ENCODE measurements at places on chromosomes 4 and X.

- DNase-seq: no peak
Observed at GRCh38 chr4:184369871-184370270, 104.5 kb downstream of the IRF2 start.

DNA sequence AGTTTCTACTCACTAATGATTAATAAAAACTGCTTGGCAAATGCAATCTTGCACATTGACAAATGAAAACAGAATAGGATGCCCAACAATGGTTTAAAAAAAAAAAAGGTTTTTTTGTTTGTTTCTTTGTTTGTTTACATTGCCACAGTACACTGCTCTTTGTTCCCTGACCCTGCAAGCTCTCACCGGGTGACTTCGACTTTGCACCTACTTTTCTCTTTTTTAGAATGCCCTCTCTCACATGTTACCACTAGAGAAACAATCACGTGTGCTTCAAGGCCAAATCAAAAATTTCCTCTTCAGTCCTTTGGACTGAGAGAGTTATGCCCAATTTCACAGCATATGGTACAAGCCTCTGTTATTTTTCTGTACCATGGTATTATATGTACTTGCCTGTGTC is 101.5 kb downstream of the DMD start:
- DNase-seq: no peak

DNA sequence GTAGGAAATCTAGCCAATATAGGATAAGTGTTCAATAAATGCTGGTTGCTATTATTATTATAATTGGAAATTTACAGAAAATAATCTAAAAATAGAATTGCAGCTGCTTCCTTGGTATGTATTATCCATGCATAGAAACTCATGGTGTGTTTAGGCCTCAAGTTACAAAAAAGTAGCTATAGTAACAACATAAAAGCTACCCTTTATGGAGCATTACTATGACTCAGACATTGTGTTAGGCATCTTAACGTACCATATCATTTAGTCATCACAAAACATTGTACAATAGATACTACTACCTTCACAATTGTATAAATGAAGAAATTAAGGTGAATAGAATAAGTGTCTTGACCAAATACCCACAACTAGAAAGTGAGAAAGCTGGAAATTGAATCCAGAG is 126.9 kb upstream of the NRK start:
- DNase-seq: no peak

GRCh38 chr4:136357556-136357955 is 1174.7 kb downstream of the PCDH18 start:
- DNase-seq: no peak

DNA sequence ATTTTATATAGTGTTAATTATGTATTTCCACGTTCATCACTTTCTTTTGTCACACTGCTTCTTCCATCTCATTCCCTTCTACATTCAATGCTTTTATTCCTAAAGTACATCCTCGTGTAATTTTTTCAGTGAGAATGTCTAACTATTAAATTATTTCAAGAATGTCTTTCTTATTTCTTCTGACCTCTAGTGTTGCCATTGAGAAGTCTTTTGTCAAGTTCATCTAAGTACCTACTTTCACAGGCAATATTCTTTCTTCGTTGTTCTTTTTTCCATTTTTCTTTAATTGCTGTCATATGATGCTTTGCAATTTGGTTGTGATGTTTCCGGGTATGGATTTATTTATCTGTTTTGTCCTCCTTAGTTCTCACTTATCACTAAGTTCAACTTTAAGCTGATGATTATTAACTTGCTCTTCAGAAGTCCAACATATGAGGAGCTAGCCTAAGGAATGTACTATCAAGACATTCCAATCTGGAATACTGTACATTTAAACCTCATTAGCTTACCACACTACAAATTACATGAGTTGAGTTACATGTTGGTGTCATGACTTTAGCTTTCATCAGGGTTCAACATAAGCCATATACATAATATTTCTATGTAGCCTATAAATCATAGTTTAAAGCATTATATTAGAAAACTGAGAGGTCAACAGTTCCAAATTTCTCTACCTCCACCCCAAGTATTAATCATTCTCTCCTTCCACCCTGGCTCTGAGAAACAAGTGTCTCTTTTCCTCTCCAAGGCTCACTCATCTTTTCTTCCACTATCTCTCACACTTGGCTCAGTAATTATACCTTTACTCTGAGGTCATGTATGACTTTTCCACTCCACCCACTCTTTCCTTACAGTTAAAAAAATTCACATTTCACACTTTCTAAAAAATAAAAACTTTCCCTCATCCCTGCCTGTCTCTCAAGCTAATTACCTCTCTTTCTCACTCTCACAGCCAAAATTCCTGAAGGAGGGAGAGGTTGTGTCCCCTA is 81.5 kb downstream of the COX18 start:
- DNase-seq: no peak

- DNase-seq: no peak
Observed at GRCh38 chr4:1806596-1807331, 13.7 kb downstream of the FGFR3 start.

- no peak for DNase-seq
Observed at GRCh38 chrX:66163849-66164411, at the start of gene HEPH. TSS of gene HEPH (plus strand) at chrX:66164247. CDS start at chrX:66170571, 6,324 bp downstream.

DNA sequence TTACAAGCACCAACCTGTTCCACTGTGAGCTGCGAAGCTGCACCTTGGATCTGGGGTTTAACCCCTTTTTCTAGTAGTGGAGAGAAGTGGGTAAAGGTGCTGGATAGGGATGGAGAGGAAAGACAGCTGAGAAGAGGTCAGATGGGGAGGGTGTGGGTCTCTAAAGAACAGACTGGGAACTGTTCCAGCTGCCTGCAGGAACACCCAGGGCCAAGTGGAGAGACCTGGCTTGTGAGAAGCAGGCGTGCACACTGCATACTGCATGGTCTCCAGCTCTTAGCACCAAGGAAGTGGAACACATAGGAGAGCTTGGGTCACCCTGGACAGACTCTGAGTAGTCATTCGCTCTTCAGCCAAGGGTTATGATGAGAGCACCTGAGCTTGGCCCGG is 16.1 kb downstream of the BCOR start:
- DNase-seq: no peak

GRCh38 chrX:111869639-111870034 is 6.3 kb upstream of the TRPC5OS start:
- peak; percentile 3 for DNase-seq

DNA sequence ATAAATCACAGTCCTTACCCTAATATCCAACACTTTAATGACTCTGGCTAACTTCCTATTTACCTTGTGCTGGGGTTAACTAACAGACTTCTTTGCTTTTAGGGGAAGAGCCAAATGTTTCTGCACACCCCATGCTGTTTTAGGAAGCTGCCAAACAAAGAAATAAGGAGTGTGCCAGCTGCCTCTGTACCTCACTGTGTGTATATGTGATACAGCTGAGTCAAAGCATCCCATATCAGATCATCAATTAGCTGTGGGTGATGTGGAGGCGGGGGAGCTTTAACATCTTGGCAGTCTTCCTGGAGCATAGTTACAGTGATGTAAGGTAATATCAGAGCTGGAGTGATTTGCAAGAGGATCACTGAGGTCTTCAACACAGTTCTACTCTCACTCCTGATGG is 95.4 kb downstream of the COL25A1 start:
- DNase-seq: no peak

GRCh38 chr4:16360694-16361262 is 134.5 kb upstream of the TAPT1 start:
- DNase-seq: no peak

- no peak for DNase-seq
Observed at GRCh38 chrX:72392816-72393800, 87.4 kb upstream of the CITED1 start.

GRCh38 chrX:150475461-150475860 is 93.0 kb upstream of the MTM1 start:
- DNase-seq: no peak

DNA sequence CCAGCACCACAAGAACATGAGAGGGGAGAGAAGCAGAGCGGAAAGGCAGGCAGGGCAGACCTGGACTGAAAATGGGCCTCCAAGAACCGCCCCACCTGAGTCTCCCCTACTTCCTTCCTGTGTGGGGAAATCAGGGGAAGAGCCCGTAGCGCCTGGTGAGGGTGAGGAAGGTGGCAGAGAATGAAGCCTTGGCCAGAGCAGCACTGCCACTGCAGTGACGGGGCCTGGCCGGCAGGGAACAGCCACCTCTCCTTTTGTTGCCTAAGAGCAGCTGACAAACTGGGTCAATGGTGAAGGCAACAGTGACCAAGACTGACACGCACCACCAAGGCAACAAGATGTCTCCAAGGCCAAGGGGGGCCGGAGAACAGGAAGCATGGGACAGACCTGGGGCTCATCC is 58.4 kb upstream of the CBR4 start:
- DNase-seq: no peak

- DNase-seq: no peak
Observed at GRCh38 chrX:9351126-9351525, 113.7 kb upstream of the TBL1X start.

DNA sequence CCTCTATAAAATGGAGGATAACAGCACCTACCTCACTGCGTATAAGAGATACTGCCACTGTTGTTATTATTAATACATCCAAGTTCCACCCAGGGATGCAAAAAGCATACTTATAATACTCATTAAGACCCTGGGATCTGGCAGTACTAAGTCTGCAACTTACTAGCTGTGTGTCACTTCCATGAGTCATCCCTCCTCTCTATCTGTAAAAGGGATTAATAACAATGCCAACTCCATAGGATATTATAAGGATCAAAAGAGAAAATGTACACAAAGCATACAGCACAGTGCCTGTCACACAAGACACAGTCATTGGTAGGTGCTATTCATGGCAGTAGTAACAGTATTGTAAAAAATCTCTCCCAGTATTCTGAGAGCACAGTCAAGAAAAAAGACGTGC is 216.7 kb downstream of the HS6ST2 start:
- no peak for DNase-seq

Data from amniotic stem cell (primary cell).